Stromal cell of bone marrow (primary cell): ENCODE measurements at places on chromosomes 5 and 9.

GRCh38 chr5:126373375-126374108, 49.7 kb upstream of the GRAMD2B start:
- DNase-seq = no peak

GRCh38 chr9:117987945-117988344, 283.7 kb downstream of the TLR4 start:
- DNase-seq = no peak

DNA sequence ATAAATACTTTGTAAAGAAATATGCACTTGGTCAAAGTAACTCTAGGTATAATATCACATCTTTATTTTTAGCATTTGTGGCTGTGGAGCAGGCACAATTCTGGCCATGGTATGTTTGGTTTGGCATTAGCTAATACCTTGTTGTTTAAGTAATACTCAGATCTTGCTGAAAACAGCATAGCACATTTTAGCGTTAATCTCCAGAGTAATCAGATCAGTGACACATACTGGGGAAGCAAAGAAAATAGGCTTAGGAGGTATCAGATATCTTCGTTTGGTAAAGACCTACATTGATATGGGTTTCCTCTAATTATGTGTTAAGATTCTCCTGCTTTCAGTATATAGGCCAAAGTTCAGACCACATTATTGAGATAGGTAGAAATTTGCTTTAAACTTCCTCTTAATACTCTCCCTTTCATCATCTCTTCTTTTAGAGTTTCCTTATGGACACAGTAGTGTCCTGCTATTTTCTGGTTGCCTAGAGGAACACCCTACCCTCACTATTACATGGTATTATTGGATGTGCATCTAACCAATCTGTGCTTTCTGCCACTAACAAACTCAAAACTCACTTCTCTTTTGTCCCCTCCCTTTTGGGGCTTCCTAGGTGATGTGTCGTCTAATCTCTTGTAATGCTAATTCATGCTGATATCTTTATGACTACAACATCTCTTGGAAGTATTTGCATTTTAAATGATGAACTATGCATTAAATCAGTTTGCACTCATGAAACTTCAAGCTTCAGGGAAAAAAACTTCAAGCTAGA, 437.3 kb upstream of the ADAMTSL1 start:
- no peak for DNase-seq

- DNase-seq = no peak
These were observed 253.4 kb downstream of the NR2F1-AS1 start for GRCh38 chr5:93327605-93328004.

GRCh38 chr5:150623878-150624216, 16.6 kb upstream of the SYNPO start:
- DNase-seq = no peak

GRCh38 chr9:70639853-70640814, 225.7 kb upstream of the KLF9 start:
- DNase-seq = peak; percentile 65

DNA sequence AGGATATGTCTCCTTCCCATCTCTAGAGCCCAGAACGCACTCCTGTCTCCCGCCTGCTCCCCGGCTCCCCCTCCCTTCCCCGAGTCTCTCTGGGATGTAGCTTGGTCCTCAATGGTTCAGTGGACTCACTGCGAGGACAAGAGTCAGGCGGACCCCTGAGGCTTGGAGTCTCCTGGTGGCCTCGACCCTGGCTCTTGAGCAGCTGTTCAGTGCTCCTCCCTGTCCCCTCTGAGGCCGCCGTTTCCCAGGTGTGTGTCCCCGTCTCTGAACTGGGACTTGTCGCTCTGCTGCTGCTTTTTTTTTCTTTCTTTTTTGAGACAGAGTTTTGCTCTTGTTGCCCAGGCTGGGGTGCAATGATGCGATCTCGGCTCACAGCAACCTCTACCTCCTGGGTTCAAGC, 44.8 kb upstream of the IER5L start:
- DNase-seq = no peak

DNA sequence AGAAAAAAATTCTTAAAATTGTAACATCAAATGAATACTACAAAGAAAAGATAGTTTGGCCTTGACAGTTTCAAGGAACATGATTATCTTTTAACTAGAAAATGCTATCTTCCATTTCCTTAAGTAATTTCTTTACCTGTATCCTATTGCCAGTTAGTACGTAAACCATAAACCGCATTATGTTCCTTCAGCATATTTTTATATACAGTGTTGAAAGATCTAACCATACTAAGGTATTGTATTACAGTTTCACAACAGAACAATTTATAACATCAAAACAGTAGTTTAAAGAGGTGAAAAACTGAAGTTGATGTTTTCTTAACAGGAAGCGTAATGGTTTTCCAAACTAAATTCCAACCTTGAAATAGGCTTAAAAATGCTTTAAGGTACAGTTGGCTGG, 45.1 kb downstream of the GLRX start:
- DNase-seq = no peak

- no peak for DNase-seq
These were observed 298.8 kb downstream of the NSG2 start for GRCh38 chr5:174344335-174344734.

GRCh38 chr9:109856785-109857184, 76.8 kb downstream of the PALM2AKAP2 start:
- DNase-seq = no peak
